AG20443 (cell line): ENCODE measurements at places on chromosomes 1 and 21.

- DNase-seq: no peak
Measured at GRCh38 chr1:215132156-215132555, 49.6 kb downstream of the KCNK2 start.

DNA sequence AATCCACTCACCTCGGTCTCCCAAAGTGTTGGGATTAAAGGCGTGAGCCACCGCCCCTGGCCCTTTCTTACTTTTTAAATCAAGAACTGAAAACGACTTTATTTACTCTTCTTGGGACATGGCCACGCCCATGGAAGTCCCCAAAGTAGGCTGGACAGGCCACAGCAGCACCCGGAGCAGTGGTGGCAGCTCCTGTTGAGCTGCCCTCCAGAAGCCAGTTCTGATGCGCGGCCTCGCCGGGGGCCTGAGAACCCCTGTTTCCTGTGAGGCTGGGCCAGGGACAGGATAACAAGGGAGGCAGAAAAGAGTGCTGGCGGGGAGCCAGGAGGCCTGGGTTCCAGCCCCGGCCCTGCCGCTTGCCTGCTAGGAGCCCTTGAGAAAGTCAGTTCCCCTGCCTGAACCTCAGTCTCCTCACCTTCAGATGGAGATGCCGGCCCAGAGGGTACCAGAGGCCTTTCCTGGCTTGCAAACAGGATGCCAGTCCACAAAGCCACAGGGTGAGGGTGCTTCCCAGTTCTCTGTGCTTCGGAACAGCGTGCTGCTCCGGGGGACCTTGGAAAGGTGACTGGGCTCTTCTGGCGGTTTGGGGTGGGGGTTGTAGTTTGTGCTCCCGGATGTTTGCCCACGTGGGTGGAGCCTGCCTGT, 59.4 kb downstream of the RUNX3 start:
- DNase-seq: no peak

DNA sequence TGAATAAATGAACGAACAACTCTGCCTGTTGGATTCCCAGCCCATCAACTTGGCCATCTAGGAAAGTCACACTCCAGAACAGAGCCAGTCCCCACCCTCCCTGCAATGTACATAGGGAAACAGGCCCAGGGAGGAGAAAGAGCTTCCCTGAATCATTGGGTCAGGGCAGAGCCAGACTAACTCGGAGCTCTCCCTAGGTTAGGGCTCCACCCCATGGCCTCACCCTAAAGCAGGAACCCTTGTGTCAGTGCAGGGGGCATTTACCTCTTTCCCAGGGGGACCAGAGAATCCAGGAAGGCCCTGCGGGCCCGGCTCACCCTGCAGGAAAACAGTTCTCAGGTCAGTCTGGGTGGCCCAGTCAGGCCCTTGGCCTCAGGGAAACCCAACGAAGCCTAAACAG, 11.6 kb downstream of the COL9A2 start:
- DNase-seq: no peak

DNA sequence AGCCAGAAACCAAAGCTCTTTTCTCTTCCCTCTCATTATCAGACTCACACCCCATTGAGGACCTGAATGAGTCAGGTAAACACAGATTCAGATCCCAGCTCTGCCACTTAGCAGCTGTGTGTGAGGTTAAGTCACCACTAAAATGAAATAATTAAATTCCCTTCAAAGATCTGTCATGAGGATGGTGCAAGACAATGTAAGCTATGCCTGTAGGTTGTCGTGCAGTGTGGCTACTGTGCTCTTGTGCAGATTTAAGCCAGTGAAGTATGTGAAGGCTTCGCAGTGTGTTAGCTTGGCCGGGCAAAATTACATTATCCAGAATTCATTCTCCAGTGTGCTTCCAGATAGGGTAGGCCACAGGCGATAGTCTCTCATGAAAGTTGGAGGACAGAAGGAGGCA, 13.6 kb downstream of the UBL4B start:
- DNase-seq: no peak

DNA sequence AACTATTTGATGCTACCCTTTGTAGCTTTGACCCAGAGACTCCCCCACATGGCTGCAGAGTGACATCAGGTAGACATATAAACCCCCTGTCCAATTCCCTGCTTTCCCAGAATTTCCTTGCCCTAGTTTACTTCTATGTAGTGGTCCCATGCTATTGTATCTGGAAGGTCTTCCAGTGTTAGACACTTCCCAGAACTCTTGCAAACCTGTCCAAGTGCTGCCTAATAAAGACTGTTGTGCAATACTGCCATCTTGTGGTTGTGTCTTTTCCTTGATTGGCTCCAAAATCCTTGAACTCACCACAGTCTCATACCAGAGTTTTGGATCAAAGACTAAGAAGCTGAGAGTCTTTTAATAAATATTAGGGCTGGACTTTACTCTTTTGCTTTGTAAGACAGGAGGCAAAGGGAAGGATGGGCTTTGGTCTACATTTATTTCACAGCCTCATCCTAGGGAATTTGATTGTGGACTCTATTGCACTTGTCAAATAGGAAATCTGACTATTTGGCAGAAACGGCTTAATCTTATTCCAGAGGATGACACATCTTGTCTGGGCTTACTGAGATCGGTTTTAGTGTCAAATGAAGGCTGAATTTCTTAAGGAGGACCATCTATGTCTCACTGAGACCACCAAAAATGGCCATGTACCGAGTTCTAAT, 169.9 kb downstream of the LRRC7 start:
- DNase-seq: peak; percentile 54

- no peak for DNase-seq
Measured at GRCh38 chr1:38775175-38775845, 84.3 kb downstream of the RRAGC start.

- peak; percentile 61 for DNase-seq
Measured at GRCh38 chr1:59272507-59272906, 24.4 kb upstream of the FGGY start.

- DNase-seq: peak; percentile 70
Measured at GRCh38 chr1:224922404-224923164, 6.9 kb upstream of the DNAH14 start.

DNA sequence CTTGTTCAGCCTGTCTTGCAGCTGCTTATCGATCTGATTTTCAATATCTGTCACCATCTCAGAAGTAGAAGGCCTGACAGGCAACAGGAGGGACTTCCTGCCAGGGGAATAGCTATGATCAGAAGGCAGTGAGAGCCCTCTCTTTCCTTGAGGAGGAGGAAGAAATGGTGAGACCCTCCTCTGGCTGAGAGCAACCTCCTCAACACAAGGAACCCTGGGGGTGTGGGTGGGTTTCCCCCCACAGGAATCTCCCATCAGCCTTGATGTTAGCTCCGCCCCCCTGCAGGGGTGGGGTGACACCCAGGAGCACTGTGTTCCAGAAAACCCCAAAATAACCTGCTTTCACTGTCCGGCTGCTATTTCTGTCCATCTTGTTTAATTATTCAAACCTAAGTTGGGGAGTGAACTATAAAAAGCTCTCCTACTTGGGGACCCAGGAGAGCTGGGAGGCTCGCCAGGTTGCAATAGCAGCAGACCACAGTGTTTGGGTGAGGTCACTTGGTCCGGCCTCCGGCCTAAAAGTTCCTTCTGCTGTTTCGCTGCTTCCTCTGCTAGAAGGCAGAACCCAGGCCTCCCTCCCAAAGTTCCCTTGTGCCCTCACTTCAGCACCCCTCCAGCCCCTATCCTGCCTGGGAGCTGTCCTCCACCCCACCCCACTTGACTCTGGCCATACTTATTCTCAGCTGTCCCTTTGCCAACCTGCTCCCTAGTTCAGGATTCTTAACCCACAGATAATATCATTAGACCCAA, 7.8 kb upstream of the MEF2D start:
- DNase-seq: peak; percentile 81

DNA sequence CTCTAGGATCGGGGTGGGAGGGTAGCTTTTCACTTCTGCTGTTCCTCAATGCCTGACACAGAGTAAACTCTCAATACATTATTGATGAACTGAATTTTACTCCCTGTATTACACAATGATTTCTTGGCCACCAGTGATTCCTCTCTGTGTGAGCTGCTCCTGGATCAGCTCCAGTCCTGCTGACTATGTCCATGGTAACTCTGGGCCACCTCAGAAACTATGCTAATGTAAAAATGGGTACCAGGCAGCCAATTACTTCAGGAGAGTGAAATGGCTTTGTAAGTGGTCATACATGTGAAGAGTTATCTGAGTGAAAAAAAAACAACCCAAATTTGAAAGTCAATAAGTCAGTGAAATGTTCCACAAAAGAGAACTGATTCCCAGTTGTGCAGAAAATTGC, 311.0 kb downstream of the KCNH1 start:
- DNase-seq: no peak

DNA sequence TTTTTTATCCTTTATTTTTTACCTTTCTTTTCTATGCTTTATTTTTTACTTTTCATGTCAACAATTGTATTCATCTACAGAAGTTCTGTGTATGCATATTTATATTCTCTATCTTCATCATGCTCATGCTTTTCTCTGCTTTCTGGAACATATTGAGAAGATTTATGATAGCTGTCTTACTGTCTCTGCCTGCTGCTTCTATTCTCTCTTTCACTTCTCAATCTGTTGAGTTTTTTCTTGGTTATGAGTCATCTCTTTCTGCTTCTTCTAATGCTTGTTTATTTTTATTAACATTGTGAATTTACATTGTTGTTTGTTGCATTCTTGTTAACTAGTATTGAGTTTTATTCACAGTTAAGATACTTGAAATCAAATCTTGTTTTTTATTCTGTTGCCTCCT, 22.6 kb downstream of the F5 start:
- DNase-seq: no peak

DNA sequence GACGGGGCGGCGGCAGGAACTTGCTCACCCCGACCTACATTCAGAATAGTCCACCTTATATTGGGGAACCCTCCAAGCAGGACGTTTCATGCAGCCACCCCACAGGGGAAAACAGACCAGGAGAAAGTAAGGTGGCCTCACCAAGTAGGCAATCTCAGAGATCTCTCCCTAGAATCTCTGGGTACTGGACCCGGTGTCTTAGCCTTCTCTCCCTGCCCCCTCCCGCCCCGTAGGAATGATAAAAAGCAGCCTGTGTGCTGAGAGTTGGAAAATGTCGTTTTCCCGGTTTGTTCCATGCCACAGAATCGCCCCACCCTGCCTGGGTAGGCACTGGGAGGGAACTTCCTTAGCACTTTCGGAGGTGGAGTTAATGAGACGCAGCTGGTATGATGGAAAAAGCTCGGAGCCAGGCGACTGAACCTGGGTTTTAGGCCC, 789 bp upstream of the PTPN14 start:
- DNase-seq: peak; percentile 85

DNA sequence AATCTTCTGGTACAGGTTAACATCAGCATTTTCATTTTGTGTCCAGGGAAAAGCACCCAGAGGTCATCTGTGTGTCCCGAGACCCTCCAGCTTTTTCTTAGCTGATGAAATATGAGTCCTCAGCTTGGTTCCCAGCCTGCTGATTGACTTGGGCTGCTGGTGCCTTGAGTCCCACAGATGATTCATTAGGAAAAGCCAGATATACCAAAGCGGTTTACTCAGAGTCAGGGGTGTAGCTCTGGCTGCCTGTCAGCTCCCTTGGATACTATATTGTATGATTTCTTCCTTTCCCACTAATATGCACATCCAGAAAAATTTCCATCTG, 43.7 kb upstream of the MAB21L3 start:
- peak; percentile 85 for DNase-seq

GRCh38 chr1:112702067-112702395, 4.9 kb downstream of the RHOC start:
- DNase-seq: no peak

- DNase-seq: no peak
Measured at GRCh38 chr1:27690183-27690582, 18.2 kb upstream of the IFI6 start.

- peak; percentile 11 for DNase-seq
Measured at GRCh38 chr1:186781730-186782129, 47.0 kb upstream of the PLA2G4A start.

- DNase-seq: no peak
Measured at GRCh38 chr1:175216444-175216843, 23.9 kb upstream of the KIAA0040 start.

- peak; percentile 59 for DNase-seq
Measured at GRCh38 chr1:54883349-54884102, 3.5 kb downstream of the DHCR24 start.

DNA sequence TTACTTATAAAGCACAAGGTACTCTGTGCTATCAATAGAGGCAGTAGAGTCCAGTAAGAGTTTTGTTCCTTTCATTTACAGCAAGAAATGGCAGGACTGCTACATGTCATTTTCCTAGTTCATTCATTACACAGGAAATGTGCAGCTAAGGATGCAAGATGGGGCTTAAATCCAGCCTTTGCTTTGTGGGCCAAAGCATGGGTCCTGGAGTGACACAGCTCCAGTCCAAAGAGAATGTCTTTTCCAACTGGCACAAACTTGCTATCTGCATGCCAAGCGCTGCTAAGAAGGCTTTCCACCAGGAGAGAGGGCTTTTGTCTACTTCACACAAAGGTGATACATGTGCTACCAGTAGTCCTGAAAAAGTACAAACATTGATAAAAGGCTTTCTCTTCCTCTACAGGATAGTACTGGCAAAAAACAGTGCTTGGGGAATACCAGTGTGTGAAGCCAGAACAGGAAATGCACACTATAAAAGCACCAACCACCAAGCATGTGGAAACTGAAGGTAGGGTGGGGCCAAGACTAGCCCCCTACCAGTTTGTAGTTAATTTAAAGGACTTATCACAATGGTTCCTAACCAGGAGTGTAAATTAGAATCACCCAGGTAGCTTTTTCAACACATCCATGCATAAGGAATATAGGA, 68.7 kb downstream of the ARID4B start:
- no peak for DNase-seq

DNA sequence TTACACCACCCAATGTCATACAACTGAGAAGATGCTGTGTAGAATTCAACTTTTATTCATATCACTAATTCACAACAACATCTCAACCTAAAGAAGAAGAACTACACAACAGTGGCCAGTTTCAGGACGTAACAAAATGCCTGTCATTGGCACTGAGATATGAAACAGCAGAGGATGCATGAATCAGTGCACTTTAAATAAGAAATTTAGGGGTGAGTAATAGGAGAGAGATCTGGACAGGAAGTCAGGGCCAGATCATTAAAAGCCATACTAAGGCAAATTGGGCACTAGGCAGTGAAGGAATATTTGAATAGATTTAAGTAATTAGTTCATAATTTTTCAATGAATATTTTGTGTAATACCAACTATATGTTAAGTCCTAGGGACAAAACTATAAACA, 510.5 kb downstream of the PLPP3 start:
- DNase-seq: peak; percentile 53

GRCh38 chr21:41497788-41498187, 10.2 kb downstream of the TMPRSS2 start:
- no peak for DNase-seq

DNA sequence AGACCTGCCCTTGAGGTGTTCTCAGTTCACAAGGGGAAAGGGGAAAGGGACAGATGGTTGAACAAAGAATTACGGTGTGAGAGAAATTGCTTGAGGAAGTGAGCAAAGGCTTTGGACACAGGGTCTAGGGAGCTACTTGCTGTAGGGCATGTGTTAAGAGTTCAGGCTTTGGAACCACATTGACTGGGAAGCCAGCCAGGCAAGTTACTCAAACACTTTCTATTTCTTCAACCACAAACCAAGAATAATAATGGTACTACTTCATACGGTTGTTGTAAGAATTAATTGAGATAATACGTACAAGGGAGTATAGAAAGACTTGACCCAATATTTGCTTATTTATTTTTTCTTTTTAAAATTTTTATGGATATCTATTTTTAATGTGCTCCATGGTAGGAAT, 26.6 kb downstream of the AK4 start:
- DNase-seq: peak; percentile 91
